ENCODE measurements at places on chromosomes 2 and 18. TPM values are rescaled to one million over a fixed set of nuclear protein-coding genes. Genes with fewer than 3 reads are reported as not detected.

- peaks cover 82% of the 10 kb centered on the region for H3K27me3 ChIP-seq
- H3K36me3 ChIP-seq, result no peaks in the 10 kb centered on the region
- no peak overlapping the region for H3K27ac ChIP-seq
- no peaks in the 10 kb centered on the region for H3K4me1 ChIP-seq
- H3K4me3 ChIP-seq, result no peak overlapping the region
Measured at GRCh38 chr2:26562811-26563645, 78.1 kb downstream of the CIB4 start.

GRCh38 chr2:230322561-230323384, 4.2 kb upstream of the SP140L start:
- H3K27ac ChIP-seq, result no peak overlapping the region
- H3K27me3 ChIP-seq, result no peaks in the 10 kb centered on the region
- peaks cover 5% of the 10 kb centered on the region for H3K4me1 ChIP-seq
- no peaks in the 10 kb centered on the region for H3K36me3 ChIP-seq

- no peaks in the 10 kb centered on the region for H3K4me1 ChIP-seq
- DNase-seq, result no peak
- H3K27ac ChIP-seq, result peak overlapping the region; percentile 61
- peaks cover 5% of the 10 kb centered on the region for H3K36me3 ChIP-seq
- H3K4me3 ChIP-seq, result peak overlapping the region; percentile 73
Measured at GRCh38 chr2:127527001-127527804, 914 bp upstream of the IWS1 start.

DNA sequence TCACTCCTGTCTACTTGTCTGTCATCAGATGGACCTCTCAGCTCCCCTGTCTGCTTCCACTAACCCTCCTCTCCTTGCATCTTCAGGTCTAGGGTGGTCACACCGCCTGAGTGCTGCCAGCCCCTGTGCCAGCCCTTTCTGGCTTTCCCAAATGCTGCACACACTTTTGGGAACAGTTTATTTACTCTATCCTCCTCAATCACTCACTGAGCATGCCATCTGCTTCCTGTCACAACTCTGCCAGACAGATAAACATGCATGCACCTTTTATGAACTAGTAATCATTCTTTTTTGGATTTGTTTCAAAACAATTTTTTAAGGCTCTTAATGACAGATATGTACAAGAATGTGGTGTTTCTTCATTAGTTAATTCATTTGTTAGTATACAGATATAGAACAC, 56.3 kb upstream of the CCDC195 start:
- H3K27me3 ChIP-seq, result no peaks in the 10 kb centered on the region
- peaks cover 25% of the 10 kb centered on the region for H3K36me3 ChIP-seq
- DNase-seq, result no peak

Gene G6PC2
- not detected for total RNA-seq

GRCh38 chr2:233021771-233022170, 8.7 kb upstream of the NGEF start:
- no peak overlapping the region for H3K27ac ChIP-seq
- peak; percentile 31 for DNase-seq
- H3K4me3 ChIP-seq, result no peak overlapping the region
- H3K36me3 ChIP-seq, result no peaks in the 10 kb centered on the region
- no peaks in the 10 kb centered on the region for H3K4me1 ChIP-seq
- peaks cover 6% of the 10 kb centered on the region for H3K27me3 ChIP-seq

Gene C2orf66
- not detected for total RNA-seq

Gene TRAF3IP1
- 5.9 TPM for total RNA-seq

DNA sequence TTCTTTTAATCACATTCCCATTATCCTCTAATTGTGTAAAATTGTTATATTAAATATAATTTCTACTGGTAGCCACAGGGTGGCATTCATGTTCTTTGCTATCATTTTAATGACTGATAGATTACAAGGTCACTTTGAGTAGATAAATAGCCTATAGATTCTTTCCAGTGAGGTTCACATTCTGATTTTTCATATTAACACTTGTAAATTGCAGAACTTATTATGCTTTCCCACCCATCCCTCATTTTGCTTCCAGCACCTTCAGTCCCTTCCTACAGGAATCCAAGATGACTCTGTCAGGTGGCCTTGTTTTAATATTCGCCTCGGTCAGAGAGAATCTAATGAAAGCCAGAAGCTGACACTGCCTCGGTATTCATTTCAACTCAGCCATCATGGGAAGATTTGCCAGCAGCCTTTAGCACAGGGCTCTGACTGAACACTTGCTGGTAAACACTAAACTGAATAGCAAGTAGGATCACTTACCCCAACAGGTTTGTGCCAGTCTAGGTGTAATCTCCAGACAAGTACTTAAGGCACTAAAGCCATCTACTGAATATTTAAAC, 101.2 kb upstream of the FSHR start:
- no peak for DNase-seq
- H3K27me3 ChIP-seq, result no peaks in the 10 kb centered on the region
- no peaks in the 10 kb centered on the region for H3K36me3 ChIP-seq
- no peak overlapping the region for H3K27ac ChIP-seq
- no peaks in the 10 kb centered on the region for H3K4me1 ChIP-seq

GRCh38 chr2:43010438-43011157, 215.8 kb downstream of the ZFP36L2 start:
- H3K27me3 ChIP-seq, result no peaks in the 10 kb centered on the region
- no peak overlapping the region for H3K4me3 ChIP-seq
- DNase-seq, result peak; percentile 20

- no peaks in the 10 kb centered on the region for H3K36me3 ChIP-seq
- no peak overlapping the region for H3K4me3 ChIP-seq
- H3K4me1 ChIP-seq, result peaks cover 25% of the 10 kb centered on the region
Measured at GRCh38 chr18:3653851-3654441, 204.0 kb downstream of the TGIF1 start.

- H3K27ac ChIP-seq, result no peak overlapping the region
- DNase-seq, result no peak
- H3K36me3 ChIP-seq, result peaks cover 9% of the 10 kb centered on the region
Measured at GRCh38 chr2:233851169-233851568, 3.2 kb downstream of the HJURP start.

Gene OXER1
- not detected for total RNA-seq

GRCh38 chr2:234839285-234839684, 112.5 kb upstream of the SH3BP4 start:
- no peaks in the 10 kb centered on the region for H3K36me3 ChIP-seq
- no peaks in the 10 kb centered on the region for H3K27me3 ChIP-seq
- H3K4me1 ChIP-seq, result peaks cover 22% of the 10 kb centered on the region
- DNase-seq, result no peak
- no peak overlapping the region for H3K27ac ChIP-seq

DNA sequence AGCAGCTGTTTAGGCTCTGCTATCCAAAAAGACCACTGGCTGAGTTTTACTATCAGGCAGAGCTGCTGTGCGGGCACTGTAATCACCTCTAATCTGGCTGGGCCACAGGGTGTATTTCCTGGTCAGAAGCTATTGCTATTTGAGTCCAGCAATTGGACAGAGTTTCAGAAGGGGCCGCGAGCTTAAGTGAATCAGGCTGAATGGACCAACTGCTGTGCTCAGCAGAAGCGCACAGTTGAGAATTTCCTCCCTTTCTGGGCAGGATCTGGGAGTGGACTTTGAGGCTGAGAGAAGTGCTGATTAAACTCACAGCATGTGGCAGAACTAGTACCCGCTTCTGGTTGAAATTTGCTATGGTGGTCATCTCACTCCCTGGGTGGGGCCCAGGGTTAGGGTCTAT, 251.8 kb downstream of the INSIG2 start:
- no peak overlapping the region for H3K27ac ChIP-seq
- no peak overlapping the region for H3K4me3 ChIP-seq
- no peaks in the 10 kb centered on the region for H3K27me3 ChIP-seq

- H3K36me3 ChIP-seq, result no peaks in the 10 kb centered on the region
- no peaks in the 10 kb centered on the region for H3K27me3 ChIP-seq
- H3K27ac ChIP-seq, result no peak overlapping the region
- DNase-seq, result no peak
- H3K4me3 ChIP-seq, result no peak overlapping the region
Measured at GRCh38 chr2:128548461-128548891, 229.8 kb upstream of the HS6ST1 start.

DNA sequence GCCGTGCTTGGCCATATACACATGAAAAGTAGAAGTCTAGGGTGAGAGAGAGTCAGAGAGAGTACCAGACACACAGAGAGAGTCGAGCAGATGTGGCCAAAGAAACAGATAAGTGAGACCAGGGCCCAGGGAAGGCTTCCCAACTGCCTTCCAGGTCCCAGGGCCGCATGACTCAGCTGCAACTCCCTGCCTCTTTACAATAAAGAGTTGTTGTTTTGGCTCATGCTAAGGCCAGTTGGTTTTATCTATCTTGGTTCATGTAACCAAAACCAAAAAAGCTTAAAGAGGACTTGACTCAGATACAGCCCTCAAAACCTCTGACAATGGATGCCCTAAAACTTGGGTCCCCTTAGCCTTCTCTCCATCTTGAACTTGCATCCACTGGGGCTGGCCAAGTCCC, 36.9 kb downstream of the REEP1 start:
- H3K36me3 ChIP-seq, result no peaks in the 10 kb centered on the region
- H3K27ac ChIP-seq, result no peak overlapping the region
- H3K4me3 ChIP-seq, result no peak overlapping the region
- no peak for DNase-seq
- peaks cover 26% of the 10 kb centered on the region for H3K27me3 ChIP-seq
- H3K4me1 ChIP-seq, result no peaks in the 10 kb centered on the region

Gene GALNT13
- total RNA-seq, result not detected

DNA sequence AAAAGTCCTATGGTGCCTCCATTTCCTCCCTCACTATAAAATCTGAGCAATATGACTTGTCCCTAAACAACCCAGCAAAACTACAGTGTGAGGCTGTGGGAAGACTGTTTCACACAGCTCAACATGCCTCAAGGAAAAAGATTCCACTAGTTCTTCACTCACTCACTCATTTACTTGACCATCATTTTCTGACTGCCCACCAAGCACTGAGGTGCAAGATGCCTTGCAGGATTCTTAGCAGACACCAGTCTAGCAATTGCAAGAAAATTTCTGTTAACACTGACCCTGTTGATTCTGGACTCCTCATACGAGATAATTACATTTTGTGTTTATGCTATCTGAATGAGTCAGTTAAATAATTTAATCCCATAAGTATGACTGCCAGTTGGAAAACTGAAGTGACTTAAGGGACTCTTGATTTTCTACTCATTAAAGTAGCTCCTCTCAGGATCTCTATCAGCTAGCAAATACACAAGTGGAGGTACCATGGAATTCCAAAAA, 51.9 kb upstream of the PCBP1 start:
- H3K27ac ChIP-seq, result peak overlapping the region; percentile 67
- H3K27me3 ChIP-seq, result no peaks in the 10 kb centered on the region
- H3K4me3 ChIP-seq, result no peak overlapping the region
- DNase-seq, result peak; percentile 63
- peaks cover 16% of the 10 kb centered on the region for H3K4me1 ChIP-seq

GRCh38 chr2:189015359-189015758, 41.2 kb downstream of the COL3A1 start:
- H3K27me3 ChIP-seq, result no peaks in the 10 kb centered on the region
- H3K4me1 ChIP-seq, result peaks cover 11% of the 10 kb centered on the region
- no peak overlapping the region for H3K4me3 ChIP-seq
- peaks cover 18% of the 10 kb centered on the region for H3K36me3 ChIP-seq
- no peak for DNase-seq

Gene AGXT
- not detected for total RNA-seq

DNA sequence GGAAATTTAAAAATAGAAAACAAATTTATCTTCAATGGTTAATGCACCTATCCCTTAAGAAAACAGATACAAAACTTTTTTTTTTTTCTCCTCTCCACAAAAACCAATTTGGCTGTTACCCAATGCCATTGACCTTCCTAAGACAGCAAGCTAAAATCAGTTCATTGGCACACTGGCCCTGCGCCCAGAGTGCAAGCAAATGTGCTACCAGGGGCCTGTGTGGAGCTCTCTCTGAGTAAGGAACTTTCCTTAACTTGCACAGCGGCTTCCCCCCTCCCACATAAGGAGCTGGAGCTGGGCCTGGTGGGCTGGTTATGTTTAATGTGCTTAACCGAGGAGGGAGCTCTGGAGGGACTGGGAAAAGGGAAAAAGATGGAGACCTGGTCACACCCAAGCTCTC, 17.6 kb upstream of the POU3F3 start:
- no peaks in the 10 kb centered on the region for H3K27me3 ChIP-seq
- H3K36me3 ChIP-seq, result no peaks in the 10 kb centered on the region
- H3K4me3 ChIP-seq, result no peak overlapping the region
- no peak overlapping the region for H3K27ac ChIP-seq

GRCh38 chr2:74238879-74239278, 40.5 kb downstream of the MTHFD2 start:
- DNase-seq, result peak; percentile 53
- H3K27ac ChIP-seq, result no peak overlapping the region
- no peaks in the 10 kb centered on the region for H3K36me3 ChIP-seq
- no peak overlapping the region for H3K4me3 ChIP-seq
- peaks cover 9% of the 10 kb centered on the region for H3K27me3 ChIP-seq

Gene TMEM169
- total RNA-seq, result 0.83 TPM

GRCh38 chr2:7572450-7572849, 655.2 kb downstream of the RNF144A start:
- H3K36me3 ChIP-seq, result no peaks in the 10 kb centered on the region
- no peaks in the 10 kb centered on the region for H3K27me3 ChIP-seq
- DNase-seq, result no peak
- H3K4me3 ChIP-seq, result no peak overlapping the region

DNA sequence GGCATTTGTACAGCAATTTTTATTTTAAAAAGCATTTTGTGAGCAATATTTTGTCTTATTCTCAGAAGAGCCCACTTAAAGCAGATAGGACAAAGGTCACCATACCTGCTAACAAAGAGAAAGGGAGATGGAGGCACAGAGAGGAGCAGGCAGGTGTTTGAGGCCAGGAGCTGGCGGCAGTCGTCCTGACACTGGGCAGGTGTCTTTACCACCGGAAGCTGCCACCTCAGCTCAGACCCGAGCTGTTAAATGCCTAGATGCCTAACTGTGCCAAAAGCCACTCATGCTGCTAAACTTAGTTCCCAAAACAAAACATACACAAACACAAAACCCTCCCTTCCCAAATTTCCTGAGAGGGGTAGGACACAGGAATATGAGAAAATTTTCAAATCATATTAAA, 120.9 kb downstream of the CNTNAP5 start:
- DNase-seq, result no peak
- no peaks in the 10 kb centered on the region for H3K4me1 ChIP-seq
- no peaks in the 10 kb centered on the region for H3K27me3 ChIP-seq
- H3K36me3 ChIP-seq, result no peaks in the 10 kb centered on the region

DNA sequence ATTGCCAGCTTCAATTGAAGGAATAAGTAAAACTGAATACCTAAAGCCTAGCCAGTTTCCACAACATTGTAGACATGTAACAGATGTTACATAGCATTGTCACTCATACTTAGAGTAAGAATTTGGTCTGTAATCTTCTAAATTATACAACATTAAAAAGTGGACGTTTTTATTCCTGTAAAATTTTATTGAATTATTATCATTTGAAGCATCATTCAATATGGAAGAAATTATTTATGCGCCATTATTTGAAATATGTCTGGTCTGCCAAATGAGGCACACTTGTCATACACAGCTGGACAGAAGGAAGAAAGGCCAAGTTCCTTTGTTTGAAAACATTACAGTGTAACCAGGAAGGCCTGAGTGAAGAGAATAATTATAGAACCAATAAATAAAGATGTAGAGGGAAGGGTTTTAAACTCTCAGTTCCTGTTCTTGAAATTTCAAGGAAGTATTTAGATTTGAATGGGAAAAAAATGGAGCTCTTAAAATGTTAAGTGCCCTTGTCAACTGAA, 575.5 kb downstream of the LRRTM4 start:
- H3K27me3 ChIP-seq, result no peaks in the 10 kb centered on the region
- H3K36me3 ChIP-seq, result no peaks in the 10 kb centered on the region
- no peak for DNase-seq
- no peaks in the 10 kb centered on the region for H3K4me1 ChIP-seq
- no peak overlapping the region for H3K27ac ChIP-seq
- H3K4me3 ChIP-seq, result no peak overlapping the region

Gene SPHKAP
- total RNA-seq, result not detected

Gene MRO
- not detected for total RNA-seq

All from IMR-90 (cell line).